Activated CD8-positive, alpha-beta memory T cell treated with anti-CD3 and anti-CD28 coated beads for 24 hours (primary cell): ENCODE measurements at places on chromosomes 5 and 9.

- DNase-seq, result no peak
Observed at GRCh38 chr5:10505517-10506095, 58.3 kb upstream of the ANKRD33B start.

GRCh38 chr9:110714314-110714713 lies 45.7 kb downstream of the MUSK start:
- no peak for DNase-seq

- DNase-seq, result no peak
Observed at GRCh38 chr5:68962757-68963484, 130.9 kb upstream of the SLC30A5 start.

DNA sequence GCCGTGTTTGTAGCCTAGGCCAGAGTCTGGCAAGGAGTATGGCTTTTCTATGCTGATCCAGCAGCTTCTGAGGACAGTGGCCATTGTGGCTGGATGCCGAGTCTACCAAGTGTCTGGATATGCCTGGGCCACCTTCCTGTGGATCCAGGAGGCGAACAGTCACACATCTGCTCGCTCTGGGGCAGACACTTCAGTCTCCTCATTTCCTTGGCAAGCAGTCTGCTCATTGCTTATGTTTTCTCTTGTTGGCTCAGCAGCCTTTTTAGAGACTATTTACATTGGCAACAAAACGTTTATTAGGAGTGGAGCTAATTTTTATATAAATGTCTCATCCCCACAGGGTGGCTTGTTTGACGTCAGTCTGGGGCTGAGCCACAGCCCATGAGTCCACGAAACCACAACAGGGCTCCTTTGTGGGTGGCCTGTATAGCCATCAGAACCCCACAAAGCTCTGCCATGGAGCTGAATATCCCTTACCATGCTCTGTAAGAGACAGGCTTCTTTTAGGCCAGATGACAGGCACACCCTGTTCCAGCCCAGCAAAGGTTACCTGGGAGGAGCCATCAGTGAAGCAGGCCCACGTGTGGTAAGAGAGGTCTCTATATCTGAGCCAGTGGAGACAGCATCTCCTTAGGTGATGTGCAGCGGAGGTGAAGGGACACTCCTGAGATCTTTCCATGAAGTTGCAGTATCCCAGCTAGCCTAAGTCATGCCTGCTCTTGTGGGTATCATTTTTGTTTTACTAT lies 221.7 kb downstream of the DIRAS2 start:
- DNase-seq, result no peak

- DNase-seq, result no peak
Observed at GRCh38 chr9:114825126-114825795, 19.4 kb upstream of the TNFSF15 start.

GRCh38 chr5:91212714-91213092 lies 170.4 kb downstream of the ARRDC3 start:
- DNase-seq, result no peak

- no peak for DNase-seq
Observed at GRCh38 chr5:53041071-53041692, 52.0 kb downstream of the ITGA2 start.

DNA sequence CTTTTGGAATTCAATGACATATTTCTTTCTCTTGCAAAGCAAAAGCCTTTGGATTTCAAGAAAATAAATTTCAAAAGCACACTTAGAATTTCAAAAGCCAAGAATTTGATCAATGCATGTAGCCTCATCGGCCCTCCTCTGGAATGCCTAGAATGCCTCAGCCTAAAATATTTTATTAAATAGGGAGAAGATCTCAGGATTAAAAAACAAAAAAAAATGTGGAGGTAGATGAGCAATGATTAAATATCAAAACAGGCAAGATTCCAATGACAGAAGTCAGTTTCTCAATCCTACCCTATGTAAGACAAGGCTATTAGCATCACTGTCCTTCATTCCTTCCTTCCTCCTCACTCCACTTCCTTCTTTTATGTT lies 169.0 kb downstream of the CDH6 start:
- DNase-seq, result no peak

DNA sequence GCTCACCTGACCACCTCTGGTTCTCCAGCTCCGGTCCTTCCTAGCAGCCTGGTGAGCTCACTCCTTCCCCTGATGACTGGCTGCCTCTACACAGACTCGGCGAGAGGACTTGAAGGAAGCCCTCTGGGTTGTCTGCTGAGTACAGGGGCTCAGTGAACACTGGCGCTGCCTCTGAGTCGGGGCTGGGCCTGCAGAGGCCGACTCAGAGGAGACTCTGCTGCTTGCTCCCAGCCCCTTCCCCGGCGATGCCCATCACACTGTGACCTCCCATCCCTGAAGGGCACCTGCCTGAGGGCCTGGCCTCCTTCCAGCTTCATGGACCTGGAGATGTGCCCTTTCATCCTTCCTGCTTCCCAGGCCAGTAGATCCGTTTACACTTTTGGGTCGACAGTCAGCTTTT lies 22.0 kb downstream of the CRB2 start:
- no peak for DNase-seq

- no peak for DNase-seq
Observed at GRCh38 chr5:146291421-146292074, 47.1 kb upstream of the POU4F3 start.

DNA sequence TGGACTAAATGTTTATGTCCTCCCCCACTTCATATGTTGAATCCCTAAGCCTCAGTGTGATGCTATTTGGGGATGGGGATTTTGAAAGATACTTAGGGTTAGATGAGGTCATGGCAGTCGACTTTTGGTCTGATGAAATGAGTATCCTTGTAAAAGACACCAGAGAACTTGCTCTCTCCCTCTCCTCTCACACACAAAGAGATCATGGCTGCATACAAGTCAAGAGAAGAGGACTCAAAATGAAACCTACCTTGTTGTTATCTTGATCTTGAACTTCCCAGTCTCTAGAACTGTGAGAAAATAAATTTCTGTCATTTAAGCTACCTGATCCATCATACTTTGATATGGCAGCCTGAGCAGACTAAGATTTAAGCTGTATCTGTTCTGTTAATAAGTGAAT lies 144.0 kb upstream of the HAPLN1 start:
- DNase-seq, result no peak
